ENCODE measurements at places on chromosomes 7 and 10.

GRCh38 chr10:112471878-112472487, 25.0 kb downstream of the VTI1A start:
- no peak for DNase-seq

DNA sequence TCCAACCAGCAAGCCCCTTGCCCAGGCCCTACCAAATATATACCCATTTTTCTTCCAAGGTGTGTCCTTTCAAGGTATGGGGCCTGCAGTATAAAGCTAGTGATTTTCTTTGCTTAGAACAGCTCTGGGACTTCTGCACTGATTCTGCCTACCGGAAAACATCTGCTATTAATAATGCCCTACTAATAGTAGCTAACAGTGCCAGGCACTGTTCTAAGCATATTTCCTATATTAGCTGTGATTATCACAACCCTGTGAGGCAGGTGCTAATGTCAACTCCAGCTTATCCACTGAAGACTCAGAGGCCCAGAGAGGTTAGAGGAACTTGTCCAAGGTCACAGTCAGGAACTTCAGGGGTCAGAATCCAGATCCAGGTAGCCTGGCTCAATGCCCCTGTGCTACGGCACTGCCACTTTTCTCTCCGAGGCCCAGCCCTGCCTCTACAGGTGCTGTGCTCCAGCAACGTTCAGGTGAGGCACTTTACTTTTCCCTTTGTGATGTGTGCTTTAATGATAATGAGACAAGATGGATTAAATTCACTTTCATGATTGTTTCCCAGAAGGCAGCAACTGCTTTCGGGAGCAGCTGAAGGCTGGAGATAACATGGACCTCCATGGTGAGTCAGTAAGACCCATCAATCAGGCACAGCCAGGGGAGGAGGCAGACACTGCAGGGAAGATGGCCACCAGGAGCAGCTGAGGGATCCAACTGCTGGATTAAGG, 26.7 kb downstream of the TAS2R41 start:
- no peak for DNase-seq

- no peak for DNase-seq
Observed at GRCh38 chr7:158856883-158857668, 718 bp downstream of the DYNC2I1 start.

DNA sequence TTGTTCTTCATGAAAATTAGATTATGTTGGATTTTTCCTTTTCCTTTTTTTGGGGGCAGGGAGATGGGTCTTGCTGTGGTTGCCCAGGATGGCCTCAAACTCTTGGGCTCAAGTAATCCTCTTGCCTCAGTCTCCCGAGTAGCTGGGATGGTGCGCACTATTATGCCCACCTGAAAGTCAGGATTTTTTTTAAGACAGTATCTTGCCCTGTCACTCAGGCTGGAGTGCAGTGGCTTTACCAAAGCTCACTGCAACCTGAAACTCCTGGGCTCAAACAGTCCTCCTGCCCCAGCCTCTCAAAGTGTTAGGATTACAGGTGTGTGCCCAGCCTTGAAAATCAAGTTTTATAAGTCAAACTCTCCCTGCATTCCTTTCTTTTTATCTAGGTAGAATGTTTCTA, 1.7 kb upstream of the TET1 start:
- DNase-seq, result no peak

GRCh38 chr7:94509264-94509886, at the start of gene CASD1:
Gene CASD1 (plus strand): TSS chr7:94509809. CDS start chr7:94510085, 276 bp downstream.
- peak; percentile 49 for DNase-seq

GRCh38 chr10:11183015-11183414, 165.3 kb downstream of the CELF2 start:
- DNase-seq, result no peak

DNA sequence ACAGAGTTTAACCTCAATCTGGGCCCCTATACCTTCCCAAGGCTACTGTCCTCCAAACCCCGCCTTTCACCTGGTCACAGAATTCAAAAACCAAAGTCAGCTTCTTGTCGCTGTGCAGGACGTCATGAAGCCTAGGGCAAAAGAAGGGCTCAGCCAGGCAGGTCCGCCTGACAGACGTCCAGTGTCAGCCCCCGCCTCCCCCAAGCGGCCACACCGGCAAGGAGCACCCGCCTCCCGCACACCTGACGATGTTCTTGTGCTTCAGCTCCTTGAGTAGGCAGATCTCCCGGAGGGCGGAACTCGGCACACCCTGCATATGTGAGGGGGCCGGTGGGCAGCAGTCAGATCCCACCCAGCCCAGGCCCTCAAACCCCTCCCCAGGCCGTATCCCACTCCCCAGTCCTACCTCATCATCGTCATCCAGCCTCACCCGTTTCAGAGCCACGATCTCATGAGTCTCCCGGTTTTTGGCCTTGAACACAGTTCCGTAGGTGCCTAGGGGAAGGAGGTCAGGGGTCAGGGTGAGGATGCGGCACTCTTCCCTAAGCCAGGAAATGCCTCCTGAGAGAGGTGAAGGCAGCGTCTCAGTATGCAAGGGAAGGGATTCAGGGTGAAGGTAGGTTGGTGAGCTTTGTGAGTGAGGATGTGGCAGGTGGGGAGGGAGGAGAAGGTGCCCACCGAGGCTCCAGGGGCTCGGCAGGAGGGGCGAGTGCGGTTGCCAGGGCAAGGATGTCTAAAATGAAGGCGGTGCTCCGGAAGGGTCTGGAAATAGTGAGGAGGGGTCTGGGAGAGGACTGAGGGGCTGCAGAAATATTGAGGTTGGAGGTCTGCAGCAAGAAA, 811 bp downstream of the CDK5 start:
- DNase-seq, result no peak

GRCh38 chr10:120543291-120543690, 86.3 kb downstream of the PLPP4 start:
- no peak for DNase-seq

DNA sequence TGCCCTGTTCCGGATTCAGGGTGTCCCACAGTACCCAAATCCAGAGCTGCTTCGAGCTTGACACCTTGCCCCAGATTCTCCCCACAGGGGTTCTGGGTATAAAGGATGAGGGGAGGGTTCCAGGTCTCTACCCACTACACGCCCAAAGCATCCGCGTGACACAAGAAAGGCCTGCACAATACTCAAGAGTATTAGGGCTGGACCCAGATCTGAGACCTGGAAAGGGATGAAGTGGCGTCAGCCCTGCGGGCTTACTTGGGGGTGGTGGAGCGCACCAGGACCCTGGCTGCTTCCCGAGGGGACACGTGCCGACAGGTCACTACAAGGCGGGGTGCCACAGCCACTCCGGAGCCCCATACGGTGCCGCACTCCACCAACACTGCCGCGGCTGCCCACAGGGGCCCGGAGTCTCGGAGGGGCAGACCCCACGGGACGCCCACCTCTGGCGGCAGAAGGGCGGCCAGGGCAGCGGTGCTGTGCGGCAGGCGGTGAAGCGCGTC, 1.3 kb downstream of the TYSND1 start:
- no peak for DNase-seq

DNA sequence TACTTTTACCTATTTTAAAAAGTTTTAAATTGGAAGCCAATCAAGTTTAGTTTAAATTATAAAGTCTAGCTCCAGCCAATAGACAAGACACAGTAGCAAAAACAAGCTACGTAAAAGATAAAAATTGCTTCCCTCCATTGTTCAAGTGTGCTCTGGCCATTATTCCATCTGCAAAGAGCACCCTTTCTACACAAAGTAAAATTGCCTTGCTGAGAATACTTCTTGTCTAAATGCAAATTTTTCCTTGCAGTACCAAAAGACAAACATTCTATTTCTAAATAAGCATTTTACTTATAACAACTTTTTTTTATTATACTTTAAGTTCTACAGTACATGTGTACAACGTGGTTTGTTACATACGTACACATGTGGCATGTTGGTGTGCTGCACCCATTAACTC, 75.9 kb upstream of the ZNF746 start:
- no peak for DNase-seq

DNA sequence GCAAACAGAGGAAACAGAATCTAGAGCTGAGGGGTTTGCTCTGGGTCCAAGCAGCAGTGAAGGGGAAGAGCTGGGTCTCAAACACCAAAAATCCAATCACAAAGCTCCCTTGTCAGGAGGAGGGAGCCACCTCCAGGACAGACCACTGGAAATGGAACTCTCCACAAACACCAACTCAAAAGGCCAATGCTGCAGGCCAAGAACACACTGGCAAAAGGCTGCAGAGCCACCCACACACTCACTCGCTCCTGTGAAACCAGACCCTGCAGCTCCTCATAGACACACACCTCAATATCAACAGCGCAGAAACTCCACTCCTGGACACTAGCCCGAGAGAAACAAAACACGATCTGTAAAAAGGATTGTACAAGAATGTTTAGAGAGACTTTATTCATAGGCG, 213.5 kb downstream of the PTPRN2 start:
- no peak for DNase-seq

DNA sequence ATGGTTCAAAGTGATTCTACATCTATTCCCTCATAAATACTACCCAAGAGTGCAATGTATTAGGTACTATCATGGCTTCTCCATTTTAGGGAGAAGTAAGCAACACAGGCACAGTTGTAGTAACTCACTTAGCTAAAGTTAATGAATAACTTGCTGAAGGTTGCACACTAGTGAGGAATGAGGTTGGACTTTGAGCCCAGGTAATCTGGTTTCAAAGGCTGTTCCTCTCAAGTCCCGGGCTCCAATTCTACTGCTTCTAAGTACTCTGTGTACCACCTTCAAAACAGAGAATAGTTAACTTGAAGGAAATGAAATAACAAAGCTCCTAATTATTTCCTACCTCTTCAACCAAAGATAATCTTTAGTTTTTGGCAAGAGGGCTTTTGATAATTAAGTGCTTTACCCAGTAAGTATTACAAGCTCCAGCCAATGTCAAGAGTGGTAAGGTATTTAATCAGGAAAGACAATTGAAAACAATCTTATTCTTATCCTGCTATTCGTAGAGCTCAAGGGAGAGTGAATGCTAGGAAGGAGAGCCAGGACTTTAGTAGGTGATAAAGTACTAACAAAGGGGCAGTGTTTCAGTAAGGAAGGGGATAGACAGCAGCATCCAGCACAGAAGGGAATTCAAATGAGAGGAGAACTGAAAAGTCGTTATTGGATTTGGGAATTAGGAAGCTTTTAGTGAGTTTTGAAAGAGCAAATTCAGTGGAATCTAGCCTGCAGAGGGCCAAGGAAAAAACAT, 158.2 kb upstream of the PTPRZ1 start:
- DNase-seq, result no peak

DNA sequence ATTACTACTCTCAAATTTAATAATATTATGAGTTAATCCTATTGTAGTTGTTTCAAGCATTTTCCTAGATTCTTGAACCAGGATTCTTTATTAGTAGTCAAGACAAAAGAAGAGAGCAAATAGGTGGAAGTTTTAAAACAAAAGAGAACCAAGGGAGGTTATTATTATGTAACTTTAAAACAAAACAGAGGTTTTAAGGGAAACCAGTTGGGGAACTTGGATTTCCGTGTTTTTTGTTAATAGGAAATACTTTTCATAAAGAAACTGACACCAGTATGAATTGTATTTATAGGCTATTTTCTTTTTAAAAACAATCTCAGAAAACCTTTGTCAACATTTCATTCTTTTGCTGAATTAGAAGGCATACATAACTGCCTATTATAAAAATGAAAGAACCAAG, 183.9 kb downstream of the WNT2 start:
- DNase-seq, result no peak

GRCh38 chr10:128324058-128324827, 198.0 kb upstream of the MKI67 start:
- DNase-seq, result no peak

DNA sequence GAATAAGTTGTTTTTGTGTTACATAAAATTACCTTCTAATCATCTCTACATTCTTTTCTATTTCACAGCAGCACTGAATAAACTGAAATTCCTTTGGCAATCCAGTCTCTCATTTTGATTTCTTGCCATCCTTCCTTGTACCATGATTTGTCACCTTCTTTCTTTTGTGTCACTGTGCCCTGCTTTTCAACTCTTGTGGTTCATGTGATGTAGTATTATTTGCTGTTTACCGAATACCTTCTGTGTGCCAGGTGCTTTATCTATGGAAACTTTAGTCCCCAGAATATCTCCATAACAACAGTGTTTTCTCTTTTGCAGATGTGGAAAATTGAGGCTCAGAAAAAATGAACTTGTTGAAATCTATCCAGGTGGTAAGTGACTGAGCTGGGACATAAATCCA, 220.3 kb downstream of the STK31 start:
- DNase-seq, result no peak

DNA sequence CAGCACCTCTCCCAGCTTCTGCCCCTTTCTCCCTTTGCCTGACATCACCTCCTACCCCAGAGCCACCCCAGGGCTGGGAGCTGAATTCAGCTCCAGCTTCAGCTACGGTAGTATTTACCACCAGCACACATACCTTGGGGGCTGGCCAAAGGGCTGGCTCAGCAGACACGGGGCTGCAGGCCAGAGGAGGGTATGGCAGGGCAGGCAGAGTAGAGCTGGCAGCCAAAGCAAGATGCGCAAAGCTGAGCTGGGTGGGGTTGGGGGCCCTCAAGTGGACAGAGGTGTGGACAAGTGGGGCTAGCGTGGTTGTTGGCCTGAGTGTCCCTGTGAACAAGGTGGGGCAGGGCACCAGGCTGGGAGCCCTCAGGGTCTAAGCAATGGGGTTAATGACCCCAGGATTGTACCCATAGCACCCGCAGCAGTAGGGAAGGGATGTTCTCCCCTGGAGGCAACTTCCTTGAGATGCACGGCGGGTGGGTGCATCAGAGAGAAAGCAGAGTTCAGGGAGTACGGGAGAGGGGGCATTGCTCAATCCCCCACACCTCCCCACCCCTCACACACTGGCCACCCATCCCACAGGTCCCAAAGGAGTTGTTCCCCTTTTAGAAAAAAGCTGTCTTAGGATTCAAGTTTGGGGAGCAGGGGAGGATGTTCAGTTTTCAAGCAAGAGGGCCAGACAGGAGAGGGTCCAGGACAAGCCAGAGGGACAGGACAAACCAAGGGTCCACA, 8.0 kb downstream of the VSIR start:
- no peak for DNase-seq

Data from nucleus accumbens (tissue), 56 donors.